Trophoblast cell (in vitro differentiated cells and primary cell): ENCODE measurements at places on chromosomes 7 and 10.

- no peaks in the 10 kb centered on the region for H3K4me1 ChIP-seq
- no peaks in the 10 kb centered on the region for H3K27me3 ChIP-seq
- DNase-seq: no peak
- H3K4me3 ChIP-seq: no peak overlapping the region
- H3K27ac ChIP-seq: no peak overlapping the region
- no peaks in the 10 kb centered on the region for H3K36me3 ChIP-seq
These were observed 528.9 kb downstream of the CNTNAP2 start for GRCh38 chr7:146645383-146645976.

DNA sequence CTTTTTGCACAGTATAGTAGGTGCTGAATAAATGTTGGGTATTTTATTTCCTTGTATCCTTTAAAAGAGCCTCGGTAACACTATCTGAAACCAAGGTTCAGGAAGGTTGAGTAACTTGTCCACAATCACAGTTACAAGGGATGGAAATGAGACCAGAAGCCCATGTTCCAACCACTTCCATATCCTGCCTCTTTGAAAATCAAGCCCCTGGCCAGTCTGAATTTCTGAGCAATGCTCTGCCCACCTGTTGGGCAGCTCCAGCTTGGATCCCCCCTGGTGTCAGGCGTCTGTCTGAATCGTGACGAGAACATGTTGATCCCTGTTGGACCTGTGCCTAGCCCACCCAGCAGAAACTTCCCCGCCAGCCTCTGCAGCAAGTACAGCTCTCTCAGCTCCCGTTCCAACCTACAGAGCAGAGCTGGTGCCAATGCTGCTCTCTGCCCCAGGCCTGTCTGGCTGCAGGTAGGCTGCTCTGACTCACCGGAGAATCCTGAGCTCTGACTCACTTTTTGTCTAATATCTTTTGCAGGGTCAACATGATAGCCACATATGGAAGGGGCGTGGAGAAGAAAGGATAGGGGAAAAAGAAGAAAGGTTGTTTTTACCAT, 595.5 kb downstream of the INHBA start:
- H3K27ac ChIP-seq: peak overlapping the region; percentile 96
- H3K4me1 ChIP-seq: peaks cover 12% of the 10 kb centered on the region
- DNase-seq: peak; percentile 95
- H3K4me3 ChIP-seq: no peak overlapping the region

GRCh38 chr10:24642921-24643678, 80.6 kb downstream of the ARHGAP21 start:
- no peak overlapping the region for H3K4me3 ChIP-seq
- peak; percentile 33 for DNase-seq
- no peaks in the 10 kb centered on the region for H3K27me3 ChIP-seq
- H3K36me3 ChIP-seq: no peaks in the 10 kb centered on the region
- H3K4me1 ChIP-seq: no peaks in the 10 kb centered on the region

DNA sequence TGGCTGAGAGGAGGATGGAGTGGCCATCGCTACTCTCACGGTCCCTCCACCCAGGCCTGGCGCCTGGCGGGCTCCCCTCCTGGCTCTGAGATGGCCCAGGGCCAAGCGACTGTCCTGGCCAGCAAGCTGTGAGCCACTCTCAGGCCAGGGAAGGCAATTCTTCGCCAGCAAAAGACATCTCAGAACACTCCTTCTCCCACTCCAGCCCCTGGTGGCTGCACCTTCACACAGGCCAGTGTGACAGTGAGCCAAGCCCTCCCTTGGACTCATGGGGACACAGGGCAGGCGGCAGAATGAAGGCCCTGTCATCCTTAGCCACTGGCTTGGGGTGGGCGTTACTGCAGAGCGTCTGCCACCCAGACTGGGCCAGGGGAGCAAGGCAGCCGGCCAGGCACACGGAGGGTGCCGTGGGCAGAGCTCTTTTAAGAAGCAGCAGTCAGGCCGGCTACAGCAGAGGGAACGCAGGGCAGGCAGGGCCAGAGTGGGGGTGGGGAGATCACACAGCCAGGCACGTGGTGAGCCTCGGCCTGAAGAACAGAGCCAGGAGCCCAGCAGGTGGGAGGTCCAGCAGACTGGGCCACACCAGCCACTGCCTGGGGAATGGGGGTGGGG, 14.4 kb downstream of the STK32C start:
- H3K36me3 ChIP-seq: no peaks in the 10 kb centered on the region
- H3K27me3 ChIP-seq: no peaks in the 10 kb centered on the region
- no peaks in the 10 kb centered on the region for H3K4me1 ChIP-seq
- no peak overlapping the region for H3K4me3 ChIP-seq
- no peak overlapping the region for H3K27ac ChIP-seq
- no peak for DNase-seq

GRCh38 chr10:17025444-17026295, 103.9 kb downstream of the CUBN start:
- H3K4me1 ChIP-seq: peaks cover 14% of the 10 kb centered on the region
- H3K27me3 ChIP-seq: no peaks in the 10 kb centered on the region
- peak overlapping the region; percentile 2 for H3K27ac ChIP-seq
- no peaks in the 10 kb centered on the region for H3K36me3 ChIP-seq

GRCh38 chr10:114632869-114633715, 25.0 kb downstream of the ABLIM1 start:
- H3K27me3 ChIP-seq: no peaks in the 10 kb centered on the region
- H3K4me1 ChIP-seq: peaks cover 15% of the 10 kb centered on the region
- H3K4me3 ChIP-seq: no peak overlapping the region
- H3K36me3 ChIP-seq: no peaks in the 10 kb centered on the region
- peak; percentile 97 for DNase-seq

DNA sequence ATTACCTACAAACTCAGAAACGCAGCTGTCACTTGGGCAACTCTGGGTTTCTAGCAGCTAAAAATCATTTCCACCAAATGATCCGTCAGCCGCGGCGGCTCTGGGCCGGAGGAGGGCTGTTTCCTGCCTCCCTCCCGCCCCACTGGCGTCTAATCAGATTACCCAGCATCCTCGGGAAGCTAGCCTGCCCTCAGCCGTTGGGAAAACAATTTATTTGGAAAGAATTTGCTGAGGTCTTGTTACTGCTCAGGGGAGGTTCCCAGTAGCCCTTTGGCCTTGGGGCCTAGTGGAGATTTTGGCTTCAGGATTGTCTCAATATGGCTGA, 65.0 kb upstream of the ADGRA1 start:
- H3K27me3 ChIP-seq: no peaks in the 10 kb centered on the region
- no peaks in the 10 kb centered on the region for H3K4me1 ChIP-seq

GRCh38 chr10:89032141-89032891, 41.7 kb downstream of the FAS start:
- no peaks in the 10 kb centered on the region for H3K27me3 ChIP-seq
- H3K4me1 ChIP-seq: no peaks in the 10 kb centered on the region
- no peak overlapping the region for H3K27ac ChIP-seq
- no peak overlapping the region for H3K4me3 ChIP-seq
- DNase-seq: peak; percentile 13

DNA sequence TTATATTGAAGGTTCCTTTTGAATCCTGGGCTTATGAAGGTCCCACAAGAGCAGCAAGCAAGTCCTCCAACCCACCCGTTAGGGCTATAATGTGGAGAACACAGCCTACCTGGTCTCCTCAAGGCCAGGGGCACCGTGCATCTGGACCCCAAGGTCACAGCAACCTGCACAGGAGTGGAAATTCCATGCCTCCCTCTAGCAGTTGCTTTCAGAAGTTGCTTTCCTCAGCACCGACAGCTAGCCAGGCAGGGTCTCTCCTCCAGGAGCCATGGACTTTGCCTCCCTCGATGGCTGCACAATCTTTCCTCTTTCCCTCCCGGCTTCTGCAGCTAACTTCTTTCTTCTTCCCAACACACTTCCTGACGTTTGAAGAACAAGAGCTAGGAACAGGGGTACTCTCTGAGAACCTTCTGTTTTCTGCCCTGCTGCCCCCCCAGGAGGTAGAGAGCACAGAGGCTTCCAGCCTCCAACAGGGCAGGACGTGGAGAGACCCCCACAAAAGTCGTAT, 149.8 kb downstream of the PTPN20 start:
- no peaks in the 10 kb centered on the region for H3K36me3 ChIP-seq
- H3K27ac ChIP-seq: no peak overlapping the region
- H3K4me3 ChIP-seq: no peak overlapping the region
- H3K4me1 ChIP-seq: no peaks in the 10 kb centered on the region

DNA sequence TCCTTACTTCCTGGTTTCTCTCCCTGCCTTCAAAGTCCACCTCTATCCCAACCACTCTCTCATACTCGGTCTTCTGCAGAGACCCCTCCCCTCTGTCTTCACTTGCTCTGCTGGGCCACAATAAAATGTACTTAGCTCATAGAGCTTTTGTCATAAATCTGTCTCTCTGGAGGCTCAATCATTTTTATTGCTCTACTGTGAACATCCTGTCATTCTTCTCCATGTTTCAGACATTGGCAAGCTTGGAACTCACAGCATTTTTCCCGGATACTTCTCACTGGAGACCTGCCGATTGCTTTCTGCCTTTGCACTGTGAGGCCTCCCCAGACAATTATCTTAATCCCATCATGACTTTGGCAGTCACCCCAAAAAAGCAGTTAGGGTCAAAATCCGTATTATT, 192.3 kb upstream of the ZMIZ1 start:
- no peaks in the 10 kb centered on the region for H3K4me1 ChIP-seq
- no peak for DNase-seq
- H3K27me3 ChIP-seq: no peaks in the 10 kb centered on the region
- no peaks in the 10 kb centered on the region for H3K36me3 ChIP-seq
- H3K4me3 ChIP-seq: no peak overlapping the region

GRCh38 chr10:43926875-43927406, 278.3 kb upstream of the ZNF32 start:
- no peaks in the 10 kb centered on the region for H3K36me3 ChIP-seq
- no peaks in the 10 kb centered on the region for H3K4me1 ChIP-seq
- no peak overlapping the region for H3K4me3 ChIP-seq
- no peak for DNase-seq

GRCh38 chr7:102117743-102118142, 168.9 kb upstream of the SH2B2 start:
- H3K4me1 ChIP-seq: peaks cover 27% of the 10 kb centered on the region
- no peak overlapping the region for H3K4me3 ChIP-seq
- H3K27ac ChIP-seq: peak overlapping the region; percentile 46
- peaks cover 25% of the 10 kb centered on the region for H3K36me3 ChIP-seq

DNA sequence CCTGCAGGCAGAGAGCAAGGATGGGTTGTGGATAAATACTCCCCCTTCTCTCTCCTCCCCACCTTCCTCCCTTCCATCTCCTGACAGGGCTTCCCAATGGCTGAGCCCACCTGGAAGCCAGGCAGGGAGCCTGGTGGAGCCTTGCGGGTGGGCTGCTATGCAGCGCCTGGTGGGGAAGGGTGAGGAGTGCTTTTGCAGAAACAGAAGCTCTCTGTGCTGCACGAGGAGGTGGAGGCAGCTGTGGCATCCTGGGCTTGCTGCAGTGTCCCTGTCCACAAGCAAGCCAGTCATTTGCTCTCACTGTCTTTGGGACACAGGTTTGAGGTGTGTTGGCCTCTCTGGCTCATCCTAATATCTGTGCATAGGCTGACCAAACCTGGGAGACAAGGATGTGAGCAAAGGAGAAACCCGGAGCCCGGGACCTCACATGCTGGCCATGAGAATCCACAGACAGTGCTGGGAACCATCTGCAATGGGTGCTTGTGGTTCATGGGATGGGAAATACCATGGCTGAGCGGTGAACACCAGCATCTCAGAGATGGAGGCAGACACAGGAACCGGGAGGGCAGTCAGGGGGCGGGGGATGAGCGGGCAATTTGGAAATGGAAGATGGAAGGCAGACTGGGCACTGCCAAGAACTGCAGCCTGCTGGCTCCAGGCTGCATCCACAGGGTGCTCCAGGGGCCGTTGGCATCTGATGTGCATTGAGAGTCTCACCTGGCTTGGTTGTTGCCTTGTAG, 364.2 kb downstream of the GLRX3 start:
- H3K27ac ChIP-seq: no peak overlapping the region
- H3K27me3 ChIP-seq: no peaks in the 10 kb centered on the region

- no peak overlapping the region for H3K27ac ChIP-seq
- no peaks in the 10 kb centered on the region for H3K36me3 ChIP-seq
- no peaks in the 10 kb centered on the region for H3K27me3 ChIP-seq
These were observed 207.8 kb upstream of the CTBP2 start for GRCh38 chr10:125368146-125368545.

- DNase-seq: no peak
- no peak overlapping the region for H3K4me3 ChIP-seq
- no peak overlapping the region for H3K27ac ChIP-seq
- H3K27me3 ChIP-seq: no peaks in the 10 kb centered on the region
These were observed 46.4 kb upstream of the MKRN1 start for GRCh38 chr7:140525743-140526142.

DNA sequence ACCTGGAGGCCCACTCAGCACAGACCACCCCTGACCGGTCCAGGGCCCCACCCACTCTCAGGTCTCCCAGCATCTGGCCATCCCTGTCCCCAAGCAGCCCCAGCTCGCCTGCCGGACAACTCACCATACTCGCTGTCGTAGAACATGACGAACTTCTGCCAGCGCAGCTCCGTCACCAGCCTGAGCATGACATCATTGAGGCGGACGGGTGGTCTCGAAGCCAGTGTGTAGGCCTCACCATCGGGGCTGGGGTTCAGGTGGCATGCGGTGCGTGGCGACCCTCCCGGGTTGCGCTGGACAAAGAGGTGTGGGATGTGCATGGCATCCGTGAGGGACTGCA, 160.4 kb downstream of the GRID1 start:
- H3K27ac ChIP-seq: no peak overlapping the region
- H3K4me1 ChIP-seq: no peaks in the 10 kb centered on the region
- no peaks in the 10 kb centered on the region for H3K27me3 ChIP-seq
- no peak for DNase-seq
- H3K4me3 ChIP-seq: no peak overlapping the region

DNA sequence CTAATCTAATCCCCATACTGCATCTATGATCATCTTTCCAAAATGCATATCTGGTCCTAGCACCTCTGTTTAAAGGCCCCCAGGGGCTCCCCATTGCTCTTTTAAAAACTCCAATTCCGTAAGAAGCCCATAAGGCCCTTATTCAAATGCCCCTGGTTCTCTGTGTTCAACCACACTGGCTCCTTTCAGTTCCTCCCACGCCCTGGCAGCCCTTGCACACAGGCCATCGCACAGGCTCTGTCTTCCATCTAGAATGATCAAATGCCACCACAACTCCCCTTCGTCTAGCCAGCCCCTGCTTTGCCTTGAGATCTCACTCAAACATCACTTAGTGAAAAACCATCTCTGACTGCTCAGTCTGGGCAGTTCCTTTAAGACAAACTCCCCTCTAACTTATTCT, 112.9 kb upstream of the LYZL2 start:
- H3K27ac ChIP-seq: no peak overlapping the region
- H3K36me3 ChIP-seq: no peaks in the 10 kb centered on the region
- no peak overlapping the region for H3K4me3 ChIP-seq
